Hindlimb muscle (tissue), 1 donor: ENCODE measurements at places on chromosomes 12 and 14.

- DNase-seq, result no peak
Measured at GRCh38 chr14:23608454-23608853, 27.7 kb upstream of the DHRS2 start.

GRCh38 chr12:14833952-14834351 is 9.4 kb downstream of the ART4 start:
- DNase-seq, result no peak

- no peak for DNase-seq
Measured at GRCh38 chr12:87704374-87704773, 324.8 kb downstream of the C12orf50 start.

DNA sequence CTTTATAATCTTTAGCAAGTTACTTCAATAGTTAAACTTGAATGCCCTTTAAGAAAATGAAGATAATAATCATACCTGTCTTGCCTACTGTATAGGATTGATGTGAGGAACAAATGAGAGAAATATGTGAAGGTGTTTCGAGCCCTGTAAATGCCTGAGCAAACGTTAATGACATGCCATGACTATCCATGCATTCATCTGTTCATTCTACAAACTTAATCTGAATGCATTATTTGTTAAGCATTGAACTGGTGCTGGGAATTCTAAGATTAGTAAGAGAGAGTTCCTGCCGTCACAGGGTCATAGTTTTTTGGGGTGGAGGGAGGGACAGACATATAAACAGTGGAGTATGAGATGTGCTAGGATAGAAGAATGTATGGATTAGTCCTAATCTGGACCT is 111.5 kb upstream of the PRICKLE1 start:
- DNase-seq, result no peak

- DNase-seq, result no peak
Measured at GRCh38 chr12:46458500-46459102, 86.0 kb upstream of the SLC38A2 start.

DNA sequence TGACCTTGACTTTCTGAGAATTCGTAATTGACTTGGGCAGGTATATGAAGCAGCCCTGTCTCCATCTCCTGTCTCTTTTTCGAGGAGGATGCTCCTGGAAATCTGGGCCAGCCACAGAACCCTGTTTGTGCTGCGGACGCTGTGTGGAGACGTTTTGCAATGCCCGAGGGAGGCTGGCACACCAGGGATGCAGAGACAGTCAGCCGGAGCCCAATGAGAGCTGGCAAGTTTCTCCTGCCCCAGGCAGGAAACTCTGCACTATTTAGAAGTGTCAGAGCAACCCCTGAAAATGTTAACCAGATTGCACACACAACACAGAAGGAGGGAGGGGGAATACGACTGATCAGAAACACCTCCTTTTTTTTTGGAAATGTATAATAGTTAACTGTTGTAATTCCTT is 103.2 kb upstream of the DYRK2 start:
- no peak for DNase-seq

GRCh38 chr12:2277492-2278155 is 224.8 kb downstream of the CACNA1C start:
- no peak for DNase-seq
